ENCODE measurements at places on chromosomes 6 and 20. TPM values are rescaled to one million over a fixed set of nuclear protein-coding genes. Genes with fewer than 3 reads are reported as not detected.

Gene KCNG1
- total RNA-seq = 25.0 TPM

Gene SNX14
- 36.1 TPM for total RNA-seq

Gene TREM2
- not detected for total RNA-seq

Gene FUT9
- not detected for total RNA-seq

Gene TCF21
- total RNA-seq = 0.09 TPM

Gene FLRT3
- 2.2 TPM for total RNA-seq

Gene GNAS-AS1
- not detected for total RNA-seq

Gene ZFP57
- not detected for total RNA-seq

Gene MBOAT1
- 2.5 TPM for total RNA-seq

Gene PDE7B
- 0.92 TPM for total RNA-seq

Gene PRL
- not detected for total RNA-seq

Gene PAQR8
- total RNA-seq = 1.4 TPM

Gene CLDN20
- not detected for total RNA-seq

Gene ZSCAN23
- not detected for total RNA-seq

Gene NOX3
- not detected for total RNA-seq

Gene SNX9
- total RNA-seq = 26.7 TPM

Gene KCNK16
- not detected for total RNA-seq

Gene BAK1
- 45.2 TPM for total RNA-seq

Gene BNIP5
- not detected for total RNA-seq

Gene ME1
- 40.5 TPM for total RNA-seq

Gene SLC26A8
- 0.08 TPM for total RNA-seq

Gene ABT1
- total RNA-seq = 13.1 TPM

Gene RAET1L
- total RNA-seq = 0.35 TPM

Gene KIF3B
- 26.9 TPM for total RNA-seq

Gene PRICKLE4
- 0.64 TPM for total RNA-seq

Gene RREB1
- 10.7 TPM for total RNA-seq

Gene SLC17A2
- total RNA-seq = not detected

Gene WFDC12
- total RNA-seq = not detected

Gene STK35
- total RNA-seq = 12.1 TPM

Gene PERP
- 78.2 TPM for total RNA-seq

Gene BIRC7
- 2.3 TPM for total RNA-seq

Gene KCNK5
- 1.2 TPM for total RNA-seq

Gene EFCAB8
- total RNA-seq = not detected
